Stromal cell of bone marrow (primary cell): ENCODE measurements at places on chromosomes 3 and 15.
A peak's percentile ranks its signal among the peaks of the same experiment; 100 is the strongest.

GRCh38 chr3:53069422-53070068 is 23.7 kb upstream of the SFMBT1 start:
- DNase-seq = no peak

DNA sequence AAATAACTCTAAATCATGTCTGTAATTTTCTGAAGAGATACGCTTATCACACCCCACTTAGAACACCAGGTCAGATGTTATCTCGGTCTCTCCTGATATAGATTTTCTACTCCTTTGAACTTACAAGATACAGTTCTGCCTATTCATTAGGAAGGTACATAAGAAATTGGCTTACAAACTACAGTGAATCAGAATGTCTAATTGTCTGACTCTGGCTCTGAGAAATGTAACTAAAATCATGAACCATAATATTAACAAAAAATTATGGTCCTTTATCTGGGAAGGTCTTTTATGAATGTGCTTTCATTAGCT is 235.2 kb downstream of the SUCLG2 start:
- no peak for DNase-seq

DNA sequence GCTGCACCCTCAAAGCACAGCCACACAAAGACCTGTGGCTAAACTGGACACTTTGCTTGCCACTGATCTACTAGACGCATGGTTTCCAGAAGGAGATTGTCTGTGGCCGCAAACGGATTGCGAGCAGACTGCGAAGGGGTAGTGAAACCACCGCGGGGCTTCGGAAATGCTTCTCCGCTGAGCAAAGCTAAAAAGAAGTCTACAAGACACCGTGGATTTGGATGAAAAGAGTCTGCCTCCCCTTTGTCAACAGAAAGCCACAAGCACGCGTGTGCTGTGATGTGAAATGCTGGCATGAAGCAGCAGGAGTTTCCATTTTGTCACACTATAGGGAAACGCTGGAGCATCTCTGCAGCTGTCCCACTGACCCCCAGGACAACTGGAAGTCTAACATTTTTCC is 63.0 kb downstream of the TMEM44 start:
- no peak for DNase-seq

- DNase-seq = peak; percentile 22
Measured at GRCh38 chr15:35181538-35181937, 96.4 kb upstream of the NANOGP8 start.

GRCh38 chr3:19543212-19543841 is 390.7 kb downstream of the EFHB start:
- DNase-seq = no peak

- peak; percentile 74 for DNase-seq
Measured at GRCh38 chr3:47347217-47347801, 33.5 kb upstream of the PTPN23 start.

GRCh38 chr15:28890711-28891495 is 5.1 kb downstream of the APBA2 start:
- no peak for DNase-seq

GRCh38 chr3:71989165-71989564 is 204.2 kb upstream of the PROK2 start:
- DNase-seq = peak; percentile 92

DNA sequence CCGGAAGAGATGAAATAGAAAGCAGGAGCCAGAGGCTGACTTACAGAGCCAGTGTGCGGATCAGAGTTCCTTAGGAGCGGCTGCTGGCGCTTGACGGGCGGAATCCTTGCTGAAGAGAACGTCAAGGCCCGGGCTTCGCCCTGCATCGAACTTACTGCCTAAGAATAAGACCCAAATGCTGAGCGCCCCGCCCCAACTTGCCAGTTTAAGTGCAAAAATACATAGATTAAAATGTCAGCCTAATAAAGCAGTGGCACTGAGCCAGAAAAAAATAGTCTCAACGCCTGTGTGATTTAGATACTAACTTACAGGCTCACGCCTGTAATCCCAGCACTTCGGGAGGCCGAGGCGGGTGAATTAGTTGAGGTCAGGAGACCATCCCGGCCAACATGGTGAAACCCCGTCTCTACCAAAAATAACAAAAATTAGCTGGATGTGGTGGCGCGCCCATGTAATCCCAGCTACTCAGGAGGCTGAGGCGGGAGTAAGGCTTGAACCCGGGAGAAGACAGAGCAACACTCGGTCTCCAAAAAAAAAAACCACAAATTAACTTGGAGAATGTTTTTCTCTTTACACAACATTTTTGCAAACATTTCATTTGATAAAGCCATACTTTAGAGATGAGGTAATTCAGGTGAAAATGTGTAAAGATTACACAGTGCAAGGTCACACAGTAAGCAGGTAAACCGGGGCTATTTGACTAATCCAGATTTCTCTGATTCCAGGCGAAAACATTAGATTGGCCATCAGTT is 1.2 kb upstream of the UBP1 start:
- DNase-seq = no peak

DNA sequence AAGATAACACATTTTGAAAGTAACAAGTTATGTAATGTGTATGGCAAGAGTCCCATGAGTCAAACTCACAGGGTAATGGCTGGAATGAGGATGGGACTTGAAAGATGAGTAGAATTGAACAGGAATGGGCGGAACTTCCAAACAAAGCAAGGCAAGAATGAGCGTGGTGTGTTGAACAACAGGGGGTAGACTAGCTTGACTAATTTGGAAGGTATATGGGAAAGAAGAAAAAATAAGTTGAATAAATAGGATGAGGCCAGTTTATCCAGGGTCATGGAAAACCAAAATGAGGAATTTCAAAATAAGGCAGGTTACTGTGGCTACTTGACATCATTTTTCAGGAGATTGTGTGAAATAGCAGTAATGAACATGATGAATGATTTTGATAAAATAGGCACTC is 2.5 kb upstream of the DPH6 start:
- no peak for DNase-seq

GRCh38 chr15:69093127-69093526 is 67.3 kb upstream of the GLCE start:
- no peak for DNase-seq

DNA sequence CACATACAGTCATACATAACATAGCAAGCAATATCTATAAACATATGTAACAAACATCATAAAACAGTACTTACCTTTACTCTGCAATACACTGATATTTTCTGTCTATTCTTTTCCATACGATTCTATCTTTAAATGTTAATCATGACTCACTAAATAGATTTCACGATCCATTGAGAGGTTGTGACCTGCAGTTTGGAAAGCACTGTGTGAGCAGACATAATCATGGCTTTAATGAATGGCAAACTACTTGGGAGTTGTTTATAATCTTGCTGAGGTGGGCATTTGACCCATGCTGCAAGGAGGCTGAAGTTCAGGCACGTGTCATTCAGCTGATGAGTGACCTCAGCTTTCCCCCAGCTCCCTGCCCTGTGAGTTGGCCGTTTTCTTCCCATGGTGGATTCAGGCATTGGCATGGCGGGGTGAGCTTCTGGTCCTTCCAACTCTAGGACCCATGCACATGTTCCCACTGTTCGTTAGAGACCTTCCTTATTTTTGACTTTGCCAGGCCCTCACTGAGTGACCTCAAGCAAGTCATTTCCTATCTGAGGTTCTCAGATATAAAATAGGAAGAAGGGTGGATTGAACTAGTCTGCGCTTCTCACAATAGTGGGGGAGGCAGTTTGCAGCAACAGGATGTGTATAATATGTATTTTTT is 41.7 kb downstream of the PAQR5 start:
- DNase-seq = no peak

DNA sequence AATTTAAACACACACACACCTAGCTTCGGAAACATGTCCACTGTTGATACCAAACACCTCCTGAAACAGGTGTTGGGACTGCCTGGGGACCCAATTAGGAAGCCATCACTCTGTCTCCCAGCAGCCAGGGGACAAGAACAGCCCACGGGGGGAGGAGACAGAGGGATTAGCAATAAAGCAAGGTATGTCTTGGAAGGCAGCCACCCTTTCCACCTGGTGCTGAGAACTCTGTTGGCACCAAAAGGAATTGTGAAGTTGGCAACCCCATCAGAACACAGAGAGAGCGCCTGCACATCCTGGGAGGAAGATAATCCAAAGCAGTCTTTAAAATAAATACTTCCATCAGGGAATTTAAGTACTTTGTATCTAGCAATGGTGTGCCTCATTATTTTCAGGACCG is 111.0 kb downstream of the ADAMTS17 start:
- no peak for DNase-seq

GRCh38 chr3:66949898-66950297 is 48.2 kb upstream of the KBTBD8 start:
- no peak for DNase-seq

- DNase-seq = no peak
Measured at GRCh38 chr15:72958634-72959033, 93.6 kb upstream of the NEO1 start.

DNA sequence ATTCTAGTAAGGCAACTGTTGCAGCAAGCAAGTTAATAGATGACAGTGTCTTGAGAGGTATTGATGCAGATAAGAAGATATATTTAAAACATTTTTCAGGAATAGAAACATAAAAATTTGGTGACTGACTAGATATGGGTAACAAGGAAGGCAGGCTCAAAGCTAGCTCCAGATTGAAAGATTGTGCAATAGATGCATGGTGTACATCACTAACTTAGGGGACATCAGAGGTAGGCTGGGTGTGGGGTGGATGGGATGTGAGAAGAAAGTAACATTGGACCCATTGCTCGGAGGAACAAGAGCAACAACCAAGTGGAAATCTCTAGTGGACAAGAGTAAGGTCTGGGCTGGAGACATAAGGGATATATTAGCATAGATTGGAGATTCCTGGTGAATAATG is 306.9 kb downstream of the MCTP2 start:
- DNase-seq = no peak

DNA sequence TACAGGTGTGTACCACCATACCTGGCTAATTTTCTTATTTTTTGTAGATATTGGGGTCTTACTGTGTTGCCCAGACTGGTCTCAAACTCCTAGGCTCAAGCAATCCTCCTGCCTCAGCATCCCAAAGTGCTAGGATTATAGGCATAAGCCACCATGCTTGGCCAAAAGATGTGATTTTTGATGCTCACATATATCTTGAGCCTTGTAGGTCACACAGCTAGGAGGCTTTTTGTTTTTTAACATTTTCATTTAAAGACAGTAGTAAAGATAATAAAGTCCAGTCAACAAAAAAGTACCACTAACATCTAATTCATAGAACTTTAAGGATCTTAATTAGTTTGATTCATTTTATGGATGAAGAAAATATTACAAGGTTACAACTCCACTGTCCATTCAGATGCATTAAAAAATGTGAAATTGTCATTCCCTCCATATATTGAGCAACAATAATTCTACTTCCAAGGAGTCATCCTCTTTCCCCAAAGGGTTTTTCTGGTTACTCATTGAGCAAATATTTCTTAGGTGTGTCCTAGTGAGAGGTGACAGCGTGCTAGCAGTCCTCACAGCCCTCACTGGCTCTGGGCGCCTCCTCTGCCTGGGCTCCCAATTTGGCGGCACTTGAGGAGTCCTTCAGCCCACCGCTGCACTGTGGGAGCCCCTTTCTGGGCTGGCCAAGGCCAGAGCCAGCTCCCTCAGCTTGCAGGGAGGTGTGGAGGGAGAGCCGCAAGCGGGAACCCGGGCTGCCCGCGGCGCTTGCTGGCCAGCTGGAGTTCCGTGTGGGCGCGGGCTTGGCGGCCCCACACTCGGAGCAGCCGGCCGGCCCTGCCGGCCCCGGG is 8.3 kb upstream of the TASOR start:
- DNase-seq = no peak

DNA sequence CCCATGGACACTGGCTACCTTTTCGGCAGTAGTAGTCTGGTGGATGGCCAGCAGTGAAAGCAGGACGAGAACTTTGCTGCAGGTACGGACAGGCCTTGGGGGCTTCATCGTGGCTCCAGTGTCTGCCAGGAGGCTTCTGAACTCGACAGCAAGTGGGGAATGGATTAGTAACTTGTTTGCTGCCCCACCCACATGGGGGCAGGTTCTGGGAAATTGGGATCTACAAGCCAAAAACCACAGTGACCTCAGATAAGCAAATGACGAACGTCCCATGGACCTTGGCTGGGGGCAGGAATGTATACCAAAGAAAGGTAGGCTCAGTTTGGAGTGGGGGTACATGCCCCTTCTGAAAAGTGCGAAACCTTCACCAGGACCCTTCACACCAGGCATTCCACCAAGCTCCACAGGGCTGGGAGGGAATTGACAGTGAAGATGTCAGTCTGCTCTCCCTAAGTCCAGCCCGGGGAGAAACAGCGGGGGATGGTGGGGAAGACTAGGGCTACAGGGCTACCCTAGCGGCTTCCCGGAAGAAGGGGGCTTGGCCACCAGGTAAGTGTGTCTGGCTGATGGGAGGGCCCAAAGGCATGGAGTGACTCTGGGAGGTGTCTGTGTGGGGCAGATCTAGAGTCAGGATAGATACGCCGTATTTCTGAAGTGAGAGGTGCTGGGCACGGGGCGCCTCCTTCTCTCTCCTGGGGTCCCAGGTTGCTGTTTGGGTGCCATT is at the start of gene ITIH4:
ITIH4 (minus strand) TSS at position 138 of the 724 bp plus-strand sequence; CDS start at position 108, 30 bp downstream.
- DNase-seq = no peak

DNA sequence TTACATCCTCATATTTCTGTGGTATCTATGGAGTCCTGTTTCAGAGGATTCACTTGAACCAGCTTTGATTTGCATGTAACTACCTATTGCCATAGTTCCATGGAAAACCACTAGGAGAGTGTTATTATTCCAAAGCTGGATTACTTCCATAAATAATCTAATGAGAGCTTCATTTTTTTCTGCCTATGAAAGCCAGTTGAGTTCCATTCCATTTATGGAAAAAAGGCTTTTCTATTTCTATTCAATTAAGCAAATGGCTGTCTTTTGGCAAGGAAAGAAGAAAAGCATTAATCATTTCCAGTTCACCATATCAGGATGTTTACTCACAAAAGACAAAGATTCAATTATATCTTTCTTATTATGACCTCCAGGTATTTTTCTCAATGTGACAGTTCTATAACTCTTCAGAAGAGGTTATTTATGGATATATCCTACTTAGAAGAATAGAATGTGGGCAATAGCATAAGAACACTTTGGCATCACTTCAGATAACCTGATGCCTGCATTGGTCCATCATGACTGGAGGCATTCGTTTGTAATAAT is 259.9 kb upstream of the ZPLD1 start:
- no peak for DNase-seq

- DNase-seq = no peak
Measured at GRCh38 chr15:98070137-98070536, 109.6 kb downstream of the ARRDC4 start.

- no peak for DNase-seq
Measured at GRCh38 chr3:158121295-158121694, 11.4 kb downstream of the RSRC1 start.

DNA sequence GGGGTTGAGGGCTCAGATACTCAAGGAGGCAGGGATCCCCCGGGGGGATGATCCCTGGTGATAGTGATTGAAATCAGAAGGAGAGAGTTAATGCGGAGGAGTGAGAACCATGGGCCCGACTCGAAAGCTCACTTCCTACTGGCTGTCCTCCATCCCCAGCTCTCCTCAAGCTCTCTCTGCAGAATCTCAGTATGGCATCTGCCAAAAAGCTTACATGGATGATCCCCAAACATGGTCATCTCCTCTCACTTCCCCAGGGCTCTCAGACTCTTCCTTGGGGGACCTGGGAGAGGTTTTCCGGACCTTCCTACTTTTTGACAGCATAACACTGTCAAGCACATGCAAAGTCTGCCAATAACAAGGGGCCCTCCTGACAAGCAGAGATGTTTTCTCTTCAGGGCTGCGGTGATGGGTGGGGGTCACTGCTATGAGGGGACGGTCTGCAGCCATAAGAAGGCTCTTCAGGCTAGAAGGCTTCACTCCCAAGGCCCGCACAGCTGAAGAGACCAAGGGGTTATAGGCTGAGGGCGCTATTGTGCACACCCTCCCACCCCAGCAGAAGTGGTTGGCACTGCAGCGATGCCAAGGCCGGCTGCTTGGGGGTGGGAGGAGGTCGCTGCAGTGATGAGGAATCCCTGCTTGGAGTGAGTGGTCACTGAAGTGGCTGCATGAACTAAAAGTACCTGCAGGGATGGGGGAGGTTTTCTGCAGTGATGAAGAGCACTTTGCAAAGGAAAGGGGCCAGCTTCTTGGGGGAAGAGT is 828 bp upstream of the VWA5B2 start:
- DNase-seq = no peak
